Stomach (tissue), 19 donors: ENCODE measurements at places on chromosomes 7 and 10. TPM values are rescaled to one million over a fixed set of nuclear protein-coding genes. Genes with fewer than 3 reads are reported as not detected.

The WIPF3 gene
- not detected for total RNA-seq

The SYT15 gene
- 0.29 TPM for total RNA-seq

The C10orf67 gene
- not detected for total RNA-seq

The NACAD gene
- total RNA-seq, result 0.29 TPM

The CTAGE8 gene
- not detected for total RNA-seq

The RASA4B gene
- 13.0 TPM for total RNA-seq

The GNG11 gene
- total RNA-seq, result 2.0 TPM

The SNCG gene
- total RNA-seq, result not detected

The LDB3 gene
- total RNA-seq, result 1.8 TPM

The PTF1A gene
- not detected for total RNA-seq

The GIMAP6 gene
- total RNA-seq, result 18.4 TPM

The NPY gene
- not detected for total RNA-seq

The CHST3 gene
- 16.7 TPM for total RNA-seq

The AGBL3 gene
- not detected for total RNA-seq

The STEAP4 gene
- total RNA-seq, result 2.3 TPM

The CFAP70 gene
- 1.3 TPM for total RNA-seq

The ICA1 gene
- total RNA-seq, result 118 TPM

The OR2A5 gene
- not detected for total RNA-seq

The FAM25C gene
- total RNA-seq, result not detected

The TPK1 gene
- total RNA-seq, result 10.8 TPM

The DGKI gene
- not detected for total RNA-seq

The OR2A1 gene
- total RNA-seq, result not detected

The MOGAT3 gene
- not detected for total RNA-seq

The HTR7 gene
- total RNA-seq, result 7.1 TPM

The OPALIN gene
- not detected for total RNA-seq

The TMEM270 gene
- not detected for total RNA-seq

The IFIT1B gene
- total RNA-seq, result not detected
